ENCODE measurements at places on chromosomes 4 and X.

DNA sequence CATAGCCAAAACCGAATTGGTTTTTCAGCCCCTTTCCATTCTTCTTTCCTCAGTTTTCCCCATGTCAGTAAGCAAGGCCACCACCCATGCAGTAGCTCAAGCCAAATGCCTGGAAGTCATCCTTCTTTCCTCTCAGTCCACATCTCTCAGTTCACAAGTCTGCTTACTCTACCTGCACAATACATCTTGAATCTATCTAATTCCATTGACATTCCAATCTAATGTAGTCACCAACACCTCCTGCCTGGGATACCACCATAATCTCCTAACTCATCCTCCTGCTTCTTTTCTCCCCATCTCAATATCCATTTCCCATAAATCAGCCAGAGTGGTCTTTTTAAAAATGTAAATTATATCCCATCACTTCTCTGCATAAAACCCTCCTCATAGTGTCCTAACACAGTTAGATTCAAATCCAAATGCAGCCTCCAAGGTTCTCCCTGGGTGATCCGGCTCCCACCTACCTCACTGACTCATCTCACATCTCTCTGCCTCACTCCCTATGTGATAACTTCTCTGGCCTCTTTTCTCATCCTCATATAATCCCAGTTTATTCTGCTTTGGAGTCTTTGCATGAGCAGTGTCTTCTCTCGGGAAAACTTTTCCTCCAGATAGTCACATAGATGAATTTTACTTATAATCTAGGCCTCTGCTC is 26.9 kb downstream of the KCNIP4 start:
- no peak for DNase-seq

DNA sequence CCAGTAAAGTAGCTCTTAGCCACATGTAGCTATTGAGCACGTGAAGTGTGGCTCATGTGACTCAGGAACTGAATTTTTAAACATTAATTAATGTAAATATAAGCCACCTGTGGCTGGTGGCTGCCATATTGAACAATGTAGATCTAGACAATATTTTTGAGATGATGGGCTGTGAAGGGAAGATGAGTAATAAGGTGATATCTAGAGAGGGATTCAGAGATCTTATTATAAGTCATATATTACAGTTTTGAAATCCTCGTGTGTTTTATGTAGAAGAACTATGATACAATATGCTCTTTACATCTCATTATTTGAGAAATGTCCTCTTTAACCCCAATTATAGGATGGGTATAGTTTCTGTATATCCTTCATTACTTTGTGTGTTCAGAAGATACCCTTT is 5.6 kb downstream of the GAR1 start:
- DNase-seq = no peak

DNA sequence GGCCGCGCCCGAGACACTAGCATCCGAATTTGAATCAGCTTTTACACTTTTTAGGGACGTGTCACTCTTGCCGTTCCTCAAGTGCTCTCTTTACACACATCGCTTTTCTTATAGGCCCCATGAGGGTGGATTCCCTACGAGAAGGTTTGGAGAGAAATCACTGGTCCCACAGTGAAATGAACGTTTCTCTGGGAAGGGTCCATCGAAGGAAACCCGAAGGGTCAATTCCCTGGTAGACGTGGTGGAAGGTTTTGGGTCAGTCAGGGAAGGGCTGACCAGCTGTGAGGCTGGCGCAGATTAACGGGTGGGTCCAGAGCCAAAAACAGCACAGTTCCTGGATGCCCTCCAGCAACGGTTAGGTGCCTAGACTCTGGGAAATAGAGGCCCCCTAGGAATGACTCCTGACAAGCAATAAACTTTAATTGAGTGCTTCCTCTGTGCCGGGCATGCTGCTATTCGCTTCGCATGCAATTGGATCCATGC is 35.9 kb downstream of the ETDC start:
- no peak for DNase-seq

GRCh38 chr4:18568600-18568999 is 547.0 kb upstream of the LCORL start:
- DNase-seq = no peak

DNA sequence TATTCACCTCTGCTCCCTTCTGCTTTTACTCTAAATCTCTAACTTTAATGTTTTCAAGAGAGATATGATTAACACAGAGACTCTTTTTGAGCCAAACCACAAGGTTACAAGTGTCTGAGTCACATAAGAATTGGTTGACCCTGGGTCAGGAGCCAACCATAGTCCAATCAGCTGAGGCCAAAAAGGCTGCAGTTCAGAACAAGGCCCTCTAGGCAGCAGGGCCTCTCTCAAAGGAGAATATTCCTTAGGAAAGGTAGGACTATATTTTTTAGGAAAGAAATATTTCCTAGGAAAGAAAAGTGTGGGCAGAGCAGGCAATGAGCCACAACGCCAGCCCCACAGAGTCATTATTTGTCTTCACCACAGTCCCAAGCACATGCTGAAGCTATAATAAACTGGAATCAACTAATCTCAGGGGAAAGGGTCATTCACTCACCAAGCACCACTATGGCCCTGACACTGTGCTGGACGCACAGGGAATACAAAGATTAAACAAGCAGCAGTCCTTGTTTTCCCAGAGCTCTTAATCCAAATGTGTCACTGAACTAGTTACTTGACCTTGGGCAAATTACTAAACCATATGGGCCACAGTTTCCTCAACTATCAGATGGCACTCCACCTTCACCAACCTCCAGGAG is 2.2 kb downstream of the ATP8A1 start:
- no peak for DNase-seq

DNA sequence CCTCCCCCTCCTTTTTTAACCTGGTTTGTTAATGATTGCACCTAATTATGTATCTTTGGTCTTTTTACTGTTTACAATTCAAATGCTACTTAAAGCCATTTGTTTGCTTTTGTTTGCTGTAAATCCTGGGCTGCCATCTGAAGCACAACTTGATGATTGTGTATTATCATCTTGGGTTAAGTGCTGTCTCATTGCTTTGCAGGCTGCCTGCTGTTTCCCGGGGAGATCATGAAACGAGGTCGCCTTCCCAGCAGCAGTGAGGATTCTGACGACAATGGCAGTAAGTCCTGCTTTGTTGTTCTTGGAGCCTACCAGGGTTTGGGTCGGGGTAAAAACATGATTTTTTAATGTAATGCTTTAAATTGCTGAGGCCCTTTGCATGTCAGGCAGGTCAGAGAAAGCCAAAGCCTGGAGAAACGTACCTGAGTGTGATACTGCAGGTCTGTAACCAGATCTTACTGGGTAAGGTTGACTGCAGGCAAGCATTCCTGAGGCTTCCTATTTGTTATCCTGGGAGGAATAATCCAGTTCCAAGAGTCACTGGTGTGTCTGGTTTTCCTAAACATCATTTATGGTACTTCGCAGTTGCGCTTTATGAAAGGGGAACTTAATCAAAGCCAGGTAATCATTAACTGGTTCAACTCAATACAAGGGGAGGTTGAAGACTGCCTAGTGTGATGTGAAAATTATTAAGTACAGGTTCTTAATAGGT is 22.2 kb downstream of the JADE1 start:
- DNase-seq = no peak

- no peak for DNase-seq
These were observed 27.1 kb upstream of the HGFAC start for GRCh38 chr4:3414421-3415279.

GRCh38 chr4:24582235-24582832 is 2.0 kb downstream of the DHX15 start:
- DNase-seq = no peak

- DNase-seq = no peak
These were observed 22.7 kb downstream of the CXCL1 start for GRCh38 chr4:73891739-73892405.

DNA sequence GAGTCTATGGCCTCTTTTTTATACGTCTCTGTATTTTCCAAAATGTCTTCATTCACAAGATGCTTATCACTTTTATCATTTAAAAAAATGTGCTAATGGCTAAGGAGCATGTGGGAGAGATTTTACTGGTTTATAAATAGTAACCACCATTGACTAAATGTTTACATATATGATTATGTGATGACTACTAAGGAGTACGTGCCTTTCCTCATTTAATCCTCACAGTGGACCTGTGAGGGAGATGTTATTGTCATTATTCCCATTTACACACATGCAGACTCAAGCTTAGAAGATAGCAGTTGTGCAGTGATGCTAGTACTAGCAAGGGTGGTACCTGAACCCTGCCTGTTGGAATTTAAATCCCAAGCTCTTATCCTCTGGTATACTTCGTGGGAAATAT is 2.4 kb downstream of the SRD5A3 start:
- DNase-seq = no peak

GRCh38 chrX:107823456-107823855 is 2.2 kb upstream of the MID2 start:
- no peak for DNase-seq

GRCh38 chr4:21898101-21898500 is 50.5 kb downstream of the KCNIP4 start:
- no peak for DNase-seq

DNA sequence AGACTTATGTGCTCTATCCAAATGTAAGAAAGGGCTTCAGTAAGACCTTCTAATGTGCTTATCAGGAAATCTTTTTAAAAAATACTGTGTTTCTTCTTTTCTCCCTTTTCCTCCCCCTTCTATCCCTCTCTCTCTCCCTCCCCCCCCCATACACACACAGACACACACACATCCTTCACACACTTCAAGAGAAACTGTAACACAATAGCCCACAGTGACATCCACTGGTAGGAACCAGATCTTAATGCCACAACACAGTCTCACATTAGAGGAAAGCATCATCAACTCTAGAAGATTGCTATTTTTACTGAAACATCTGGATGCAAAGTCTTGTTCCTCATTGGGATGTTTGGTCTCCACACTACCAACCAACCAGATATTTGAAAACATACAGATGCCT is 4.6 kb downstream of the PCDH19 start:
- no peak for DNase-seq

DNA sequence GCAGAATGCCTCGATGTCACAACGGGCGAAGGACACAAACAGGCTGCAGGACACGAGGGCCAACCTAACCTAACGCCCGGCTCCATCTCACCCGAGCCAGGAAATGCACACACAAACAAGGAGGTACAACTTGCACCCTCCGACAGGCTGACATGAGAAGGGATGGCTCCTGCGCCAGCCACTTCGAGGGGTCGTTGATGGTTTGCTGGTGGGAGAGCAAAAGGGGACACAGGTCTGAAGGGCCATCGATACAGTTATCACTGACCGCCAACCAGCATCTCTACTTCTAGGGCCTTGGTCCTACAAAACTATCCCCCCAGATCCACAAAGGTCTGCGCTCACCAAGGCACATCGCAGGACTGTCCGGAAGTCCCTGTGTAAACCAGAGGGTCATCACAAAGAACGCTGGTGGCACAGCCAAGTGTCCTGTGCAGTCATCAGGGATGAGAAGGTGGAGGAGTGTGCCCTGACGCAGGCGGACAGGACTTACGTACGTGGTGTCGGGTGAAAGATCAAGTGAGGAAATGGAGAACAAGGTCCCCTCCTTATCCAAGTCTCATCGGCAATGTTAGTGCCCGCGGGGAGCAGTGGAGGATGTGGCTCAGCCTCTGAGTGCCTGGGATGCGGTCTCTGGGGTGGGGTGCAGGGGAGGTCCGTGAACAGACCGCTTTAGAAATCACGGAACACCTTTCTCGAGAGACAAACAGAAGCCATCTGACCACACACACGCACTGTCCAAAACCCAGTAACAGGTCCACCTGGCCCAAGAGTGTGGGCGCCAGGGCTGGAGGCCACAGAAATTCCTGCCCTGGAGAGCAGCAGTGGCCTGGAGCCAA is 7.0 kb downstream of the MXD4 start:
- no peak for DNase-seq

DNA sequence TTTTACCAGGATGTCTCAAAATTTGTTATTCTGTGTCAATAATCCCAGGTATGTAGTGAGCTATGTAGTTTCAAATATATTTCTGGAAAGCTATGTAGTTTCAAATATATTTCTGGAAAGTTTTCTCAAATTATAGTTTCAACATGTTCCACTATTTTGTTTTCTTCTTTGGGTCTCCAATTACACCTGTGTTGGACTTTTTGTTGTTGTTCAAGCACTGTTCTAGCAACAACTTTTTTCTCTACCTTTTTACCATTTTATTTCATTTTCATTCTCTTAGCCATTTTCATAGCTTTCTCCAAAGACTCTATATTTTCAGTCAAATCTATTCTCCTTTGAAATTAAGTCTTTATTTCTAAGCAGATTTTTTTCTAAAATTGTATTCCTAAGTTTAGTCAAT is 88.4 kb downstream of the LCORL start:
- DNase-seq = no peak

GRCh38 chr4:125390126-125390525 is 75.4 kb downstream of the FAT4 start:
- DNase-seq = no peak

GRCh38 chr4:20252656-20253282 is 1.1 kb downstream of the SLIT2 start:
- no peak for DNase-seq

DNA sequence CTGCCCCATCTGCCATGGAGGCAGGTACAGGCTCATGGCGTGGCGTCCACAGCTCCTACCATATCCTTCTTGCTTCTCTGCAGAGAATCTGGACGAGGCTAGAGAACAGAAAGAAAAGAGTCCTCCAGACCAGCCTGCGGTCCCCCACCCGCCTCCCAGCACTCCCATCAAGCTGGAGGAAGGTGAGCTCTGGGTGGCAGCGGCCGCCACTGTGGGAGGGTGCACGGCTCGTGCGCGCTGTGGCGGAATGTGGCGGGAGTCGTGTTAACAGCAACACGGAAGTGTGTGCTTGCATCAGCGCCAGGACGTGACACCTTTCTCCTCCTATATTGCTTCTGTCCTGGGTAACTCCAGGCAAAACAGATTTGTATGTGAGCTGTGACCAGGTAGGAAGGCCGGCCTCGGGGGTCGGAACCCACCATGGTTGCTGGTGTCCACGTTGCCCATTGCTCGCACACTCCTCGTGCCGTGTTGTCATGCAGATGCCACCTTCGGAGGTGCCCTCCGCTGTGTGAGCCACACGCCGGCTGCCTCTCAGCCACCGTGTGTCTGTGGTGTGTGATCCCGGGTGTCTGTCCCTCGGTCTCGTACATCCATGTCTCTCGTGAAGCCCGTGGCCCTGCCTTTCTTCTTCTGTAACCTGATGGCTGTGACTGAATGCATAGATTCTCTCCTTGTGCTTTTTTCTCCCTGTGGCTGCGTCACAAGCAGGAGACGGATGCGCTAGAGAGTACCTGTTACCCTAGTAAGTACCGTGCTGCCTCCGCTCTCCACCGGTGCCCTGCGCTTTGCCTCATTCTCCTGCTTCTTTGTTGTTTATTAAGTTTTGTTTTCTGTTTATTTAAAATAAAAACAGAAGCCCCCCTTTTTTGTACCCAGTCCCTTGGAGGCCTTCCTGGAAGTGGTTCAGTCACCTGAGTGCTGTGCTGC is 37.0 kb downstream of the NOP14 start:
- no peak for DNase-seq
